ENCODE measurements at places on chromosomes 1 and 21.

GRCh38 chr1:165738794-165739193 is 29.9 kb downstream of the TMCO1 start:
- no peaks in the 10 kb centered on the region for H3K27me3 ChIP-seq
- no peak overlapping the region for H3K4me3 ChIP-seq
- no peaks in the 10 kb centered on the region for H3K4me1 ChIP-seq
- H3K36me3 ChIP-seq: peaks cover 76% of the 10 kb centered on the region

GRCh38 chr1:207863893-207864535 is 46.9 kb downstream of the CD34 start:
- H3K4me1 ChIP-seq: peaks cover 19% of the 10 kb centered on the region
- peak; percentile 78 for DNase-seq
- no peak overlapping the region for H3K4me3 ChIP-seq
- H3K27me3 ChIP-seq: no peaks in the 10 kb centered on the region
- peak overlapping the region; percentile 65 for H3K27ac ChIP-seq
- no peaks in the 10 kb centered on the region for H3K36me3 ChIP-seq

DNA sequence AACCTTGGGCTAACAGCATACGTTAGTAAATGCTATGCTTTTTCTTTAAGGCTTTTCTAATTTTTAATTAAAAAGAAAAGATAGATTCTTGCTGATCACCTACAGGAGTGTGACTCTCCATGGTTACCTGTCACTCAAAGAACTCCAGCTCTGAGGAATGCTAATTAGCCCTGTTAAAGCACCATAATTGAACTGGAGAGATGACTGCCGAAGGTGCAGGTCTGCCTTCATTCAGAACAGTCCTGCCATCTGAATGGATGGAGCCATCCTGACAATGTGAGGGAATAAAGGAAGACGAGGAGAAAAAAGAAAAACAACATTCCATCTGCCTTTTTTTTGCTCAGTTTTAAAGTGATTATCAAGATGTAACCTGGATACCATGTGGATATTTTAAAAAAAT is 94.6 kb downstream of the ATP6V1G3 start:
- no peaks in the 10 kb centered on the region for H3K27me3 ChIP-seq
- no peak for DNase-seq
- H3K4me3 ChIP-seq: no peak overlapping the region
- no peak overlapping the region for H3K27ac ChIP-seq
- H3K36me3 ChIP-seq: no peaks in the 10 kb centered on the region
- H3K4me1 ChIP-seq: no peaks in the 10 kb centered on the region

GRCh38 chr1:118785246-118785645 is 202.9 kb downstream of the TBX15 start:
- no peak overlapping the region for H3K4me3 ChIP-seq
- H3K4me1 ChIP-seq: no peaks in the 10 kb centered on the region
- H3K36me3 ChIP-seq: no peaks in the 10 kb centered on the region
- DNase-seq: no peak
- H3K27me3 ChIP-seq: no peaks in the 10 kb centered on the region
- H3K27ac ChIP-seq: no peak overlapping the region

DNA sequence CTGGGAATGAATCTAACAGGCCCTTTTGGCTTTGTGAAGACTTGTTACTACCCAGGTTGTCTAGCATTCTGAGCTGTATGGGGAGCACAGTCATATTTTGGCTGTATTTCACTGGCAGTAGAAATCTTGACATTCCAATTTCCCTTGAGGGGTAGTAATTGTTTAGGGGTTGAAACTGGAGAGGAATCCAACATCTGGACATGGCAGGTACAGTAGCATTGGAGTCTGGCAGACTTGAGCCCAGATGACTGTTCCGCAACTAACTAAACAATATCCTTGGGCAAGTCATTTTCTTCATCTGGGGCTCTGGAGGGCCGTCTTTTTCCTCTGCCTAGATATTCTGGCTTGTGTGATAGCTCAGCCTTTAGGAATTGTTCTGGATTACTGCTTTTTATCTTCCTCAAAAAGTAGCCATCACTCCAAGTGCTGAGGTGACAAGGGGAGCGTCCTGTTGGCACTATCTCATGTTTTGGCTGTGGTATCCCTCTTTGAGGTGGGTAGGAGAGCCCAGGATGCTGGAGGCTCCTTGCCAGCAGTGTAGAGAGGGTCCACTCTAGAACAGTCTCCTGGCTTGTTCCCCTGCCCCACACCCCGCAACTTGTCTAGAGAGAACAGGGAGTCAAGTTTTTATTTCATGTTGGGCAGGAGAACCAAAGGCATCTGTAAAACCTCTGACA is 22.7 kb upstream of the NBL1 start:
- no peaks in the 10 kb centered on the region for H3K27me3 ChIP-seq
- no peak overlapping the region for H3K4me3 ChIP-seq
- no peak overlapping the region for H3K27ac ChIP-seq
- H3K4me1 ChIP-seq: peaks cover 17% of the 10 kb centered on the region
- H3K36me3 ChIP-seq: no peaks in the 10 kb centered on the region

GRCh38 chr1:65387821-65388220 is 32.6 kb upstream of the LEPR start:
- no peaks in the 10 kb centered on the region for H3K4me1 ChIP-seq
- no peak for DNase-seq
- no peaks in the 10 kb centered on the region for H3K36me3 ChIP-seq
- no peak overlapping the region for H3K27ac ChIP-seq
- no peaks in the 10 kb centered on the region for H3K27me3 ChIP-seq

DNA sequence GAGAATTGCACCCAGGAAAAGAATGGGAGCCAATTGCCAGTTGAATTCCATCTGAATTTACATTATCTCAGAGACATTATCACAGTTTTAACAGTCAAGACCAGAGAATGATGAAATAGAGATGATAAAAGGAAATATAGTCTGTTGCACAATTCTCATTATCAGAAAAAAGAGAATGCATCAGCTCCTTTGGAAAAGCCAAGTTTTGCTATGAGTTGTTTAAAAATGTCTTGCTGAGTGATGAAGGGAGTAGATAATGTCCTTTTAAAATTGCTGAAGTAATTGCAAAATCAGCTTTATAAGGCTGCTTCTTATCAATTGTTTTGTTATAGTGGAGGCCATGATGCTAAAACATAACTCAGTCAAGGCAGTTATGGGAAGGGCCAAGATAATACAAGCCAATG is 37.9 kb upstream of the EEIG2 start:
- H3K4me3 ChIP-seq: no peak overlapping the region
- no peaks in the 10 kb centered on the region for H3K4me1 ChIP-seq
- H3K27ac ChIP-seq: no peak overlapping the region
- H3K27me3 ChIP-seq: no peaks in the 10 kb centered on the region
- no peaks in the 10 kb centered on the region for H3K36me3 ChIP-seq
- no peak for DNase-seq

- no peaks in the 10 kb centered on the region for H3K27me3 ChIP-seq
- peak; percentile 51 for DNase-seq
- peak overlapping the region; percentile 16 for H3K27ac ChIP-seq
- peaks cover 38% of the 10 kb centered on the region for H3K36me3 ChIP-seq
These were observed 38.5 kb upstream of the TDRD10 start for GRCh38 chr1:154463512-154463990.

DNA sequence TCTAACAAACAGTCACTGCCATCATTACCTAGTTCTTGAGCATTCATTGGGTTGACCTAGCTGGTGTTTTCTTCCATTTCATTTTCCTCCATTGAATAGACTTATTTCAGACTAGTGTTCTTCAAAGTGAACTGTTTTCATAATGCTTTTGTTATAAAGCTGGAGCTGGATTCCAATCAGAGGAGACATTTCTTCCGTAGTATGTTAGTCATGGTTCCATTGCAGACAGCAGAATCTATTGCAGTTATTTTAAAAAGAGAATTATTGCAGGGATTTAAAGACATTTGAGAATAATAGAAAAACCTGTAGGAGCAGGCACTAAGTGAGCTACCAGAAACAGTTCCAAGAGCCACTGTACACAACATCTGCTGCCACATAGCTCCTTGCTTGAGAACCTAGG is 50.0 kb downstream of the HHAT start:
- no peak overlapping the region for H3K27ac ChIP-seq
- no peak for DNase-seq
- H3K36me3 ChIP-seq: no peaks in the 10 kb centered on the region
- no peaks in the 10 kb centered on the region for H3K27me3 ChIP-seq
- H3K4me3 ChIP-seq: no peak overlapping the region
- no peaks in the 10 kb centered on the region for H3K4me1 ChIP-seq

DNA sequence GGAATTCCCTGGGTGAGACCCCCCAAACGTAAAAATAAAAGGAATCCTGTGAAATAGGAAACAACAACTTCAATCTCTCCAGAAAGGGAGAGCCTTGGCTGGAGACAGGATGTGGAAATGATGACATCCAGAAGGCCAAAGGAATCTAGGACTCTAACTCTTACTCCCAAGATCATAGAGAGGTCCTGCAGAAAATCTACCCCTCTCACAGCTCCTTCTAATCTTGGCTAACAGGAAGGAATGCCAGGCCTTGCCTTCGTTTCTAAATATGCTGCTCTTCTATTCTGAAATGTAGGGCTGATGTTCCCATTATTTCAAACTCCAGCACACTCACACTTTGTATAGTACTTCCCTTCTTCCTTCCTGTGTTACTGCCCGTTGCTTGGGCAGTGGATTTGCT is 40.7 kb downstream of the ARHGEF11 start:
- no peak overlapping the region for H3K27ac ChIP-seq
- no peaks in the 10 kb centered on the region for H3K4me1 ChIP-seq
- no peaks in the 10 kb centered on the region for H3K27me3 ChIP-seq
- H3K36me3 ChIP-seq: no peaks in the 10 kb centered on the region
- H3K4me3 ChIP-seq: no peak overlapping the region

DNA sequence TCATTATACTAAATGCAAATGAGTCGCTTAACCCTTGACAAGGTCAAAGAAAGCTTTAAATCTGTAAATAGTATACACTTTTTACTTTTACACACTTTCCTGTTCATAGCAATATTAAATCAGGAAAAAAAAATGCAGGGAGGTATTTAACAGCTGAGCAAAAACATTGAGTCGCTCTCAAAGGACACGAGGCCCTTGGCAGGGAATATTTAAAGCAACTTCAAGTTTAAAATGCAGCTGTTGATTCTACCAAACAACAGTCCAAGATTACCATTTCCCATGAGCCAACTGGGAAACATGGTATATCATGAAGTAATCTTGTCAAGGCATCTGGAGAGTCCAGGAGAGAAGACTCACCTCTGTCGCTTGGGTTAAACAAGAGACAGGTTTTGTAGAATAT is 62.7 kb downstream of the CAPN2 start:
- H3K4me1 ChIP-seq: no peaks in the 10 kb centered on the region
- DNase-seq: no peak
- H3K36me3 ChIP-seq: no peaks in the 10 kb centered on the region
- H3K4me3 ChIP-seq: no peak overlapping the region

- H3K4me1 ChIP-seq: peaks cover 9% of the 10 kb centered on the region
- peak; percentile 60 for DNase-seq
- H3K36me3 ChIP-seq: no peaks in the 10 kb centered on the region
- H3K4me3 ChIP-seq: peak within 1 kb of the TSS; percentile 49
- peak within 1 kb of the TSS; percentile 70 for H3K27ac ChIP-seq
These were observed at the start of gene ZNF697 for GRCh38 chr1:119647734-119648619. TSS of gene ZNF697 (minus strand) at chr1:119648266. CDS start at chr1:119626100, 22,166 bp downstream.
